Activated T-helper 1 cell treated with anti-CD3 and anti-CD28 coated beads, Interleukin-2, amount 50 U/mL, for 16 hours (primary cell): ENCODE measurements at places on chromosomes 3 and 15.

DNA sequence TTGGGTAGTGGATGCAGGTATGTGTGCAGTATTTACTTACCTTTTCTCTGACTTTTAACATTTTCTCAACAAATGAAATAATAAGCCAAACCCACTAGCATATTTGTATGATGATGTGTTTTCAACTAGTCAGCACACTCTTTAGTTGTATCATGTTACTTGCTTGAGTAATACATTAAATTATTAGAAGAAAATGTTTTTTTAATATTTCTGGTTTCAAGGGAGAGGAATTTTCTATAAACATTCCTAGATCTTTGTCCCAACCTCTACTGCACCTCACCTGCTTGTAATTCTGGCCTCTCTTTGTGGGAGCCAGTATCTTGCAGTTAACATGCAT is 161.8 kb upstream of the CBLB start:
- no peak for DNase-seq

GRCh38 chr3:18019161-18019495 is 276.7 kb upstream of the TBC1D5 start:
- DNase-seq, result no peak

DNA sequence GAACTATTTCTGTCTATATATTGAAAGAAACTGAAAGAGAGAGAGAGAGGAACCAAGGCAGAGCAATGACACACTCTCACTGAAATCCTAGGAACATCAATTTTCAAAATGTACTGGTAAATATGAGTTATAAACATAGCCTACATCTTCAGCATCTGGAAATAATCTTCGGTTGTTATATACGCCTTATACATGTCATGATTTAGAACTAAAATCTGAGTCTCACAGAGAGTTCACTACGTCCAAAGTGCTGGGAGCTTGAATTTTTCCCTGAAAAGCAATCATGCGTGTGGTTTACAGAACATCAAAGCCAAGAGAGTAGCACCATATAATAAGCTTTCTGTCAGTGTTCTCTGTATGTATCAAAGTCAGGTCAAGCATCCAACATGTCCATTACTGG is 420.0 kb upstream of the CBLB start:
- DNase-seq, result no peak

GRCh38 chr3:100966807-100967206 is 26.4 kb downstream of the ABI3BP start:
- no peak for DNase-seq

DNA sequence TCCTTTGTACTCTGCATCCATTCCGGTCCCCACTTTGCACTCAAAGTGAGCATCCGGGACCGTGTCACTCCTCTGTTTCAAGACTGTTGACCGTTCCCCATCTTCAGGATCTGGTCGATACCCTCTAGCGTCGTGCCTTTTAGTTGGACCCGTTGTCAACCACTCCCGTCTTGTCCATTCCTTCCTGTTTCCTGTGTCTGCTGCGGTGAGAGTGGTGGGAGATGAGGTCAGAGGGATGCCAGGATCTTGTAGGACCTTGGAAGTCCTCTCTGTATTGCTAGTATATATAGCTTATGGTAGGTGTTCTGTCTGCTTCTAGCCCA is 624 bp downstream of the BRK1 start:
- DNase-seq, result no peak

- DNase-seq, result no peak
Observed at GRCh38 chr3:106367496-106367895, 498.7 kb upstream of the CBLB start.

DNA sequence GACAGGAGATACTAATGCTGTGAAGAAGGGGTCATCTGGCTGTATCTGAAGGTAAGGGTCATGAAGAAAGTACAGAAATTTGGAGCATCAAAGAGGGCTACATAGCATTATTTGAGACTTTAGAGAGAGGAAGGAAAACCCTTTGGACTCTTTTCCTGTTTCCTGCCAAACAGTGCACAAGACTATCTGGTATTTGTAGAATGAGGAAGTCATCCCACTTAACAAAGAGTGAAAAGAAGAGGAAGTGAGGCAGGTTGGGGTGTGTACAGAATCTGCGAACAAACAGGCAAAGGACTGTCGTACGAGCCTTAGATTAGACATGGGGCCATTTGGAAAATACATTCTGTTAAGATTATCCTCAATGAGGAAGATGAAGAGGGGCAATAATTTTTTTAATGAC is 546.8 kb upstream of the EPHA6 start:
- no peak for DNase-seq

GRCh38 chr3:185961675-185962232 is 23.9 kb upstream of the TRA2B start:
- no peak for DNase-seq

GRCh38 chr3:160747422-160747821 is 8.6 kb upstream of the PPM1L start:
- no peak for DNase-seq

GRCh38 chr3:122365073-122365472 is 18.0 kb downstream of the MIX23 start:
- DNase-seq, result no peak

GRCh38 chr15:59307165-59307537 is 65.5 kb downstream of the MYO1E start:
- no peak for DNase-seq

GRCh38 chr15:80985981-80986380 is 3.6 kb downstream of the MESD start:
- no peak for DNase-seq

DNA sequence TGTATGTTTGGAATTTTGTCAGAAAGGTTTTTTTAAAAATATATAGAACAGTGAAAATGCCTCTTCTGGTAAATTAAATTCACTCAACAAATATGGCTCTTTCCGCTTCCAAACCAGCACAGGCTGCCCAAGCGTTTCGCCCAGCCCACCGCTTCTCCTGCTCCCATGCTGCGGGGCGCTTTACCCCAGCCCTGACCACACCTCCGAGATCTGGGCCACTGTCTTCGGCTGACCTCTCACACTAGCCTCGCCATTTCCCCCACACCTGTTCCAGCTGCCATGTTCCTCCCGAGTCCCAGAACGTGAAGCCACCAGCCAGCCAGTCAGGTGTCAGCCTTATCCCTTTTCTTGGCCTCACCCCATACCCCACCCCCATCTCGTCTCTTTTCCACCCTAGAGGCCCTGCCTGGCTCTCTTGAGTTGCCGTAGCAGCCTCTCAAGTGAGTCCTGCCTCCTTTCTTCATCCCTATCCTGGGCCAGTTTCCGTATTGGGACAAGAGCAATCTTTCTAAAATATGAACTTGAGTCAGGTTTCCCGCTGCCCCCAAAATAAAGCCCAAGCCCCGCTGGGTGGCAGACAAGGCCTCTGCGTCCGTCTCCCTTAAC is 46.5 kb downstream of the SLC12A8 start:
- no peak for DNase-seq

GRCh38 chr3:67685499-67685898 is 31.1 kb upstream of the SUCLG2 start:
- DNase-seq, result no peak

DNA sequence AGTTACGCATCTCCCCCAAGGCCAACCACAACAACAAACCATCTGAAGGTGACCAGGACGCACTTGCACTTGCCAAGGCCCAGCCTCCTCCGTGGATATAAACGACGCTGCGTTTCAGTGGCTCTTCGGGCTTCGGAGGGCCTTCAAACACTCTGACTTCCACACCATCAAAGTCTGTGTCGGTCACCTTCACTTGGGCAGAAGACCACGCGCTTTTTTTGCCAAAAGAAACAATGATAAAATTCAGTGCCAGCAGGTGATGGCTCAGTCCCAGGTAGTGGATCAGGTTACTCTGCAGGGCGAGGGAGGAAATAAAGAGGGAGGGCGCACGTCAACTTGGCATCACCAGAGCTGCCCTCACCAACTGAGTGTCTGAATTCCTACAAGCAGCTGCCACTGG is 63.0 kb downstream of the NCEH1 start:
- DNase-seq, result no peak

GRCh38 chr3:197901626-197902025 is 48.4 kb upstream of the RPL35A start:
- DNase-seq, result no peak

GRCh38 chr3:101379658-101380376 is 59.4 kb upstream of the IMPG2 start:
- no peak for DNase-seq

- DNase-seq, result no peak
Observed at GRCh38 chr3:170585937-170586310, at the start of gene SLC7A14. SLC7A14 (minus strand) TSS chr3:170586075; CDS start chr3:170526936, 59,139 bp downstream.

GRCh38 chr15:26083896-26084295 is 220.8 kb upstream of the ATP10A start:
- no peak for DNase-seq

GRCh38 chr3:13827256-13827655 is 52.6 kb downstream of the WNT7A start:
- DNase-seq, result no peak

GRCh38 chr3:43268636-43269035 is 17.7 kb upstream of the SNRK start:
- no peak for DNase-seq

GRCh38 chr15:31145271-31145911 is 43.9 kb upstream of the TRPM1 start:
- no peak for DNase-seq

GRCh38 chr3:107810171-107811071 is 280.4 kb downstream of the CD47 start:
- no peak for DNase-seq

DNA sequence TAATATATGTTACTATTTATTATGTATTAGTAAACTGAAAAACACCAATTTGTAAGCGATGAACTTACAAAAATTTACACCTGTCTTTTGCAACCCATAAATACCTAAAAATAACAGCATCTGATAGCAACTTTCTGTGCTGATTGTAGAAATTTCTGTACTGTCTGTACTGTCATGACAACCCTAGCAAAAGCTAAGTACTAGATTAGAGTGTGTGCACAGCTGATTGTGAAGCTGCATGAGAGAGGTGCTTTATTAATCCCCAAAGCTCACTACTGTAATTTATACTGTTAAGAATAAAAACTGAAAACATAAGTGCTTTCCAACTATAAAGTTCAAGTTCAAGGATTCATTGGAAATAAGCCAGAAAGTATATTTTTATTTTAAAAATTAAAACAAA is 815 bp downstream of the BCL2A1 start:
- no peak for DNase-seq

DNA sequence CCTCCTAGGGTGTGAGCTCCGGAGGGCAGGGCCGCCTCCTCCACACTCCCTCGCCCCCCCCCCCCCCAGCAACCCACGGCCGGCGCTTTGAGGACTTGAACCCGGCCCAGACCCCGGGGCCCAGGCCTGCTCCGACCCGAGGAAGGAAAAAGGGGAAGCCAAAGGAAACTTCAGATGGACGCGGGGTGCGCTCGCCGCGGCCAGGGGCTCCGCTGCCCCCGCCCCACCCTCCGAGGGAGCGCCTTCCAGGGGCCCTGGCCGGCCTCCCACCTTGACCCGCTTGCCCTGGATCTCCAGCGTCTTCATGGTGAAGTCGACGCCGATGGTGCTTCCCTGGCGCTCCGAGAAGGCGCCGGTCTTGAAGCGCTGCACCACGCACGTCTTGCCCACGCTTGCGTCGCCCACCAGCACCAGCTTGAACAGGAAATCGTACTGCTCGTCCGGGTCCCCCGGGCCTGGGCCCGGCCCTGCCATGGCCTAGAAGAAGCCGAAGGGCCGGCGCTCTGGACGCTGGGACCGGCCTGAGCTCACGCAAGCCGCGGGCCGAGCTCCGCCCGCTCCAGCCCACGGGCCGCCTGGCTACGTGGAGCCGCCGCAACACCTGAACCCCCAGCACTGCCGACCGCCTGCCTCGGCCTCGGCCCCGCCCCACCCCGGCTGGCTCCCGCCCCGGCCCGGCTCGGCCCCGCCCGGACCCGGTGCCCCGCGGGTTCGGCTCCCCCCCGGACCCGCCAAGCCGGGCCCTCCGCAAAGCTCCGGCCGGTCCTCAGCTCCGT is 400 bp downstream of the RAB43 start:
- DNase-seq, result no peak

DNA sequence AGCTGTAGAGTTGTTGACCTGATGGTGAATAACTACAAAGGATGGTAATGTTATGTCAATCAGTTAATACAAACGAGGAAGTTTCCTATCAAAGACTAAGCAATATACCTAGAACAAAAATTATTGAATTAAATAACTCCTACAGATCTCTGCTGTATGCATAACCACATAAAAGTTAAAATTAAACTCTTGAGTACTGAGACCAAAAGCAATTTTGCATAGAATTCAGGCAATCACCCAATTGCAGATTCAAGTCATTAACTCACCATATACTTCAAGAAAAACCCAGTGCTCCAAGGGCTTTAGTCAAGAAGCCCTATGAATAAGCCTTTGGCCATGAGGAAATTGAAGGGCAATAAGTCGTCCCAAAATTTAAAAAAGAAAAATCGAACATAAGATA is 518.8 kb downstream of the MECOM start:
- no peak for DNase-seq

- DNase-seq, result no peak
Observed at GRCh38 chr15:40290918-40291574, 8.2 kb upstream of the ANKRD63 start.

- DNase-seq, result no peak
Observed at GRCh38 chr3:154018100-154018696, 103.0 kb upstream of the ARHGEF26 start.

GRCh38 chr3:162200836-162201235 is 704.2 kb downstream of the OTOL1 start:
- DNase-seq, result no peak

- no peak for DNase-seq
Observed at GRCh38 chr3:108487439-108487838, 23.0 kb downstream of the MYH15 start.

DNA sequence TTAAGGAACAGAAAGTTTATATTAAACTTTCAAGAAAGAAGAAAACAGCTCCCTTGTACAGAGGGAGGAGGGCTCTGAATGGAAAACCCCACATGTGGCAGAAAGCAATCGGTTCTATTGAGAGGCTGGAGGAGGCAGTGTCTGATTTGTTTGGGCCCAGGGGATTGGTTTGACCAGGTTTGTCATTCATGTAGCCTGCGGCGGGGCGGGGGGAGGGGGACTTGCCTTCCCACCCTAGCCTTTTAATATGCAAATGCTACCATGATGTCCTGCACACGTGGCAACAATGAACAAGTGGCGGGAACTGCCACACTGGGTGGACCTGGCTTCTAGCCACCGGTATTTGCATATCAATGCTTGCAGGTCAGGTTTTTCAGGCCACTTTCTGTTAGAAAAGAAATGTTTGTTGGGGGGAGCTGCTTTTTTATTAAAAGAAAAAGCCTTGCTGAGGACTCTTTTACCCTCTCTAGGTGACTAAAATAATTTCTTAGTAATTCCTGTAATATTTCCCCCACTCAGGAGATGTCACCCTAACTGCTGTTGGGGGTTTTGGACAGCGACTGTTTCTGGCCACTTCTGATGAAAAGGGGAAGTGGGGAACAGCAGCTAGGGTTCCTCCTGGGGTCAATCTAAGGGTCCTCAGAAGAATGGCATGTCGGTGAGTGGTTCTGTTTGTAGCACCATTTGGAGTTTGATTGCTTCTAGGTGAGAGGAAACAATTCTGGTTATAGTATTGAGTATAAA is 691.2 kb downstream of the TBL1XR1 start:
- no peak for DNase-seq

DNA sequence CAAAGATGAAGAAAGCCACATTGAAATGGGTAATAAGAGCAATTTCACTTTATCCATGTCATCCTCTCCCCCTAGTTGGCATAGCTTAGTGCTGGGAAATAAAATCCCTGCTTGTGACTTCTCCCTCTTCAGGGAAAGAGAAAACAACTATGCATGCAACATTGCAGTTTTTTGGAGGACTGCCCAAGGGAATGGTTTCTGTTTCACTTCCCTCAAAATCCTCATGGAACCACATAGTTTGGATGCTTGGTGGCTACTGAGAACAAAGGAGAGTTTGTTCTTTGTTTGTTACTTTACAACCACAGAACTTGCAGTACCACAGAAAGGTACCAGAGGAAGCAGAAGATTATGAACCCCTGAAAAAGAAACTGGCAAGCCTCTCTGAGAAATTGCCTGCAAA is 384.6 kb upstream of the RORA start:
- no peak for DNase-seq

GRCh38 chr3:127180859-127181258 is 12.1 kb upstream of the PRR23E start:
- no peak for DNase-seq
